ENCODE measurements at places on chromosomes 7 and 10.

DNA sequence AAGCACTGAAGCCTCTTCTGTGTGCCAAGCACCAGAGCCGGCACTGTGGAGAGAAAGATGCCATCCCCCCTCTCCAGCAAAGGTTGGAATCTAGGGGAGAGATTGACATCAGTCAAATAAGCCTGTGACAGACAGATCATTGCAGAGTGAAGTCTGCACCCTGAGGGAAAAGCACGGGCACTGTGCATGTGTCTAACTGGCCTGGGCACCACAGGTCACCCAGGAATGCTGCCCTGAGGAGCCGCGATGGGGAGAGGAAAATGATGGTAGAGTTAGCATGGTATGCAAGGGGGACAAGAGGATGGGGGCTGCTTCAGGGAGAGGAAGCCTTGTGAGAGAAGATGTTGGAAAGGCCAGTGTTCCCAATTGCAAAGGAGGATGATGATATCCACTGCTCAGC is 261.0 kb downstream of the GRID1 start:
- no peak for DNase-seq

GRCh38 chr7:30070052-30070451 is 41.8 kb downstream of the PLEKHA8 start:
- DNase-seq: no peak

GRCh38 chr7:23532490-23533237 is 883 bp upstream of the TRA2A start:
- no peak for DNase-seq

GRCh38 chr7:12730523-12730922 is 43.1 kb downstream of the ARL4A start:
- DNase-seq: no peak

DNA sequence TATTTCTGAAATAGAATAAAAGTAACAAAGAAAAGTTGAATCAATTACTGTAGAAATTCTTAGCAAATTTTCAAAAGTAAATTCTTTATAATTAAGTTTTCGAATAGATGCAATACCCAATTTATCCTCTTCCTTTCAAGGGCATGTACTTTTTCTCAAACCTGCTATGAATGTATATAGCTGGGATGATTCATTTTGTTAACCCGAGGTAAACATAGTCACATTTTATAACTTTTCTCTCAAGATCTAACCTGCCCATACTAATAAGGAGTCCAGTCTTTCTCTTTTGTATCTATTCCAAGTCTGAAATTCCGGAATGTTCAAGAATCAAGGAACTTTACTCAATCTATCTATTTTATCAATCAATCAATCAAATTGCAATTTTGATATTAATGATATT is 1072.9 kb downstream of the REEP3 start:
- DNase-seq: no peak

DNA sequence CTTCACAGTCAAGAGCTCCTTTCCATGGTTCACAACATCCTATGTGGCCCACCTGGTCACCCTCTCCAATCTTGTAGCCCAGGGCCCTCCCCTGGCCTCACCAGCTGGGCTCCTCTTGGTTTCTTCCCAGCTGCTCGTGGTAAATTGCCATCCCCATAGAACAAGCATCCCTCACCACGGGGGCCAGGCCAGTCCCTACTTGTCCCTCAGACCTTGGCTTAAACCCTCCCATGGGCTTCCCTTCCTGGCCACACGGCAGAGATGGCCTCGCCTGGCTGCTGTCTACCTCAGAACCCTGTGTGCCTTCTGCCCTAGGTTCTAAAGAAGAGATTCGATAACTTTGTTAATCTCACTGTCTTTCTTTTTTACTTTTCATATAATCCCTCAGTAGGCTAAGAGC is 153.3 kb upstream of the TCERG1L start:
- DNase-seq: no peak

DNA sequence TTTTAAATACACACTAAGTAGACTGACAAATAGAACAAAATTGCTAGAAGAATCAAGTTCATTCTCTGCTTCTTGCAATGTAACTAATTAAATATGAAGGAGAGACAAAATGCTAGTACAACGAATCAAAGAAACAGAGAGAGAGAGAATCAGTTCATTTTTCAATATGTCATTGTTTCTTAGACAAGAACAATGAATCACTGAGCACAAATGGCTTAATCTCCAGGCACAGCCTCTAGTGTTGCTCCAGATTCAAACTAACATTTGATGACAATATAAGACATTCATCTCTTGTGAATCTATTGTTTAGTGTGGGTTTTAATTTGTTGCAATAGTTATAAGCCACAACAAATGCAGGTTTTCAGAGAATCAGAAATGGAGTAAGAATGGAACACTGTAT is 357.4 kb upstream of the TMEM229A start:
- DNase-seq: no peak

GRCh38 chr7:104327534-104327933 is 869 bp upstream of the LHFPL3 start:
- DNase-seq: no peak

DNA sequence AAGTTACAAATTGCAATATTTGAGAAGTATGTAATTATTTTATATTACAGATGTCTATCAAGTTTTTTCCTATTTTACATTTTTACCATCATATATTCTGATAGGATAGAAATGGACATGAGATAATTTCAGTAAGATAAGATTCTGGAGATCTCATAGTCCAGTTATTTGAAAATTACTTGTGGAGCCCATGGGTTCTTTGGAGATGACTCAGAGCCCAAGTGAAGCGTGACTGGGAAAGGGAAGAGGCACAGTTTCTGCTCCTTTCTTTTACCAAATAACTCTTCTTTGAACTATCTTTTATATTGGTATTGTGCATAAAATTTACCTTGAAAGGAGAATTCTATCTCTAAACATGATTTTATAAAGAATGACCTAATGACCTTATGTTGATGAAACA is 2.4 kb downstream of the CD36 start:
- DNase-seq: no peak

- no peak for DNase-seq
Observed at GRCh38 chr7:151752816-151753595, 123.9 kb downstream of the PRKAG2 start.

GRCh38 chr10:60203993-60204618 is 185.6 kb downstream of the ANK3 start:
- peak; percentile 21 for DNase-seq

- DNase-seq: no peak
Observed at GRCh38 chr10:51405580-51406351, 293.6 kb downstream of the CSTF2T start.

DNA sequence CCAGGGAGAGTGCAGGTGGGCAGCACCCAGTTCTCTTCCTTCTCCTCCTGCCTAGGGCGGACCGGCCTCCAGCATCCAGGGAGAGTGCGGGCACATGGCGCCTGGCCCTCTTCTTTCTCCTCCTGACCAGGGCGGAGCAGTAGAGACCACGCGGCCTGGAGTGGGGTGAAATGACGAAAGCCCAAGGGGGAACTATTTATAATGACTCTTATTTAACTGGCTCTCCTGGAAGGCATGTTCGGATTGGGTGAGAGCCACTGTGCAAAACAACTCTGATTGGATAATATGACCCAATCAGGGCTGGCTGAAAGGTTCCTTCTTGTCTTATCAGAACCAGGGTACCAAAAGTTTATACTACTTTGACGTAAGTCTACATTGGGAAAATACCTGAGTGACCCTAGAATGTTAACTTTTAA is 63.1 kb downstream of the ZNF37A start:
- no peak for DNase-seq

- no peak for DNase-seq
Observed at GRCh38 chr7:47034180-47034579, 547.7 kb downstream of the TNS3 start.

DNA sequence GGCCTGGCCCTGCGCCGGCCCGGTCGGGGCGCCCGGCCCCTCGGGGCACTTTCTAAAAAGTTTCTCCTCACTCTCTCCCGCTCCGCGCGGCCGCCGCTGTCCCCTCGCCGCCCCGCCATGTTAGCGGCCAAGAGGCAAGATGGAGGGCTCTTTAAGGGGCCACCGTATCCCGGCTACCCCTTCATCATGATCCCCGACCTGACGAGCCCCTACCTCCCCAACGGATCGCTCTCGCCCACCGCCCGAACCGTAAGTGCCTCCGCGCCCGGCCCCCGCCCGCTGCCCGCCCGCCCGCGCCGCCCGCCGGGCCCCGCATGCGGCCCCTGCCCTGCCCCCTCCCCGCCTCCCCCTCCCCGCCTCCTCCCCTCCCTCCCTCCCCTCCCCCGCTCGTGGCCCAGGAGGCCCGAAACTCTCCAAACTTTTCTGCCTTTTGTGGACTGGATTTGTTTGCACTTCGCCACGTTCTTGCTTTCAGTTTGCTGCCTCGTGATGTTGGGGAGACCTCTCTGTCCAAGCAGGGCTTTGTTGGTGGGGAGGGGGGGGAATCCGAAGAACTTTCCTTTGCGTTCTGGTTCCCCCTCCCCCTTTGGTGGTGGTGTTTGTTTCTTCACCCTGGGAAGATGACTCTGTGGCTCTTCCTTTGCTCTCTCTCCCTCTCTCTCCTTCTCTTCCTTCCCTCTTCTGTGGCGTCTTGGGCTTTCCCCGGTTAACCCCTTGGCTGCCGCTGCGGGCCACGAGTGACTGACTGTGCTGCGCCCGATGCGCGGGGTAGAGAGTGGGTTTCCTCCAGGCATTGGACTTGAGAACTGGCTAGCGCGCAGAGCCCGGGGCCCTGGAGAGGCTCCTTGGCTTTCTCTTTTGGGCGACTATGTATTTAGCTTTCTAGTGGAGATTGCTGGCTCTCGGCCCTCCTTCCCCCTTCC is 1.6 kb downstream of the TCF7L2 start:
- peak; percentile 58 for DNase-seq

GRCh38 chr7:86768967-86769760 is 125.5 kb downstream of the GRM3 start:
- DNase-seq: no peak

- DNase-seq: no peak
Observed at GRCh38 chr7:108985037-108985436, 415.4 kb downstream of the DNAJB9 start.

GRCh38 chr10:92809840-92810239 is 38.5 kb upstream of the EXOC6 start:
- DNase-seq: no peak

DNA sequence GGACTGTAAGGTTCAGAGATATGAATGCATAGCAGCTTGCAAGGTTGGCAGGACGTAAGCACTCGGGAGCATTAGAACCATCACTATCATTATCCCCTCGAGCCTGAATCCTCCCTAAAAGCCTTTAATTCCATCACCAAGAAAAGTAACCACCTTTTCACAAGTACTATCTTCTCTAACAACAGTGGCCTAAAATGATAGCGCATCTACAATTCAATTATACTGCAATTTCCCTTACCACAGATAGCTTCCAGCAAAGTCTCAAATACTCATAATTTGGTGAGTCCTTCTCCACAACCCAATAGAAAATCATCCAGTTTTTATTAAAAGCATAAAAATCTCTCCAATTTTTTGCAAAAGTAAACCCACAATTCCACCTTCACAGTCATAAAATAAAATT is 42.0 kb downstream of the COL1A2 start:
- no peak for DNase-seq

GRCh38 chr10:72234560-72235095 is 18.6 kb upstream of the ASCC1 start:
- DNase-seq: no peak

DNA sequence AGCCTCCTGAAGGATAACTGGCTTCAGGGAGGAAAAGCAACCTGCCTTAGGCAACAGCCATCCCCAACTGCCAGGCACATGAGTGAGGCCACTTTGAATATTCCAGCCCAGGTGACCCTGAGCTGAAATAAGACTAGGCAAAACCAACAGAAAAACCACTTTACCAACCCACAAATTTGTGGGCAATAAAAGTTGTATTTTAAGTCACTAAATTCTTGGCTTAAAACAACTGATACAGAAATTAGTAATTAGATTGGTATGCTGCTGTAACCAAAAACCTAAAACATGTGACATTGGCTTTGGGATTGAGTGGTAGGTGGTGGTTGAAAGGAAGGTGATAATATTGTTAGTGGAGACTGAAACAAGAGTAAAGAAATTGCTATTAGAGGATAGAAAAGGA is 39.9 kb downstream of the ABCB4 start:
- DNase-seq: no peak

GRCh38 chr7:42144604-42145003 is 92.4 kb downstream of the GLI3 start:
- DNase-seq: no peak

DNA sequence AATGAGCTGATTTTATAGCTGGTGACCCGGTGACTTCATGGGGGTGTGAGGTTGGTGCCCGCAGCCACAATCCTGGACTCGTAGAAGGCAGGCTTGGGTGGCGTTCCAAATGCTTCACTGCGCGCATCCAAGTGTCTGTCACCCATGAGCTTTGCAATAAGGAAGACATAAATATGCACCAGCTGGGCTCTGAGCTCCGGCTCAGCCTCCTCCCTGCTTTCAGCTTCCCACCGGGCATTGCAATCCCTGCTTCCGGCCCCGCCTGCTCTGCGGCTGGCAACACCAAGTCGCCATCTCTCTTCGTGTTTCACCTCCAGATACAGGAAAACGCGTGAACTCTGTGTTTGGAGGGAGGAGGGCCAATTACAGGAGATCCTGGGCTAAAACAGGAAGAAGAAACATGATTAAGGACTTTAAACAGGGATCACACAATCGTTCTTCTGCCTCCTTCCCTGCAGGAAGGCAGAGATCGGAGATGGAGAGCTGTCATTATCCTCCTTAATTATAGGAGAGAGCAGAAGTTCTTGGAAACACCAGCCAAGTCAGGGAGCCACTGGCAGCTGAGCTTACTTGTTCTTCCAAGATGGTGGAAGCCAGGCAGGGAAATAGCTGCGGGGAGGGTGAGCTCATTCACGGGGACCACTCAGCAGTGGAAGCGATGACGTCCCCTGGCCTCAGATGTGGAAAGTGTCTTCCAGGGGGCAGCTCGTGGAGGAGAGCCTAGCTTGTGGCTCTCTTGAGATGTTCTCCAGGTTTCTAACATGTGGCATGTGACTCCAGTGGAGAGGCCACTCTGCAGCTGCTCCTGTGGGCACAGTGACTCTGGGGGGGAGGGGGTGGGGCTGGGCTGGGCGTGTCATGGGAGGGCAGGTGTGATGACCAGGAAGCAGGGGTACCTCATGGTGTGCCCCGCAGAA is 134.9 kb downstream of the CAMK1D start:
- DNase-seq: no peak

DNA sequence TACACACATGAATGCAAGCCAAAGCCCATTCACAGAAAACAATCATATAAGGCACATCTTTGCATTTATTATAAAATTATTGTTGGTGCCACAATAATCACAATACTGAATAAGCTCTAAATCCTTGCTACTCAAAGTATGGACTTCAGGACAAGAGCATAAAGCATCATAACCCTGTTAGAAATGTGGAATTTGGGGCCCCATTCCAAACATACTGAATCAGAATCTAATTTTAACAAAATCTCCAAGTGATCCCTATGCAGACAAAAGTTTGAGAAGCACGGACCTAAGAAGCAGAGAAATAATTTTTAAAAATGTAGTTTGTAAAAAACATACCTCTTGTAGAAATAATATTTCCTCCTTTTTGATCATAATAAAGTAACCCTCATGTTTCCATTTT is 199.2 kb downstream of the IMMP2L start:
- no peak for DNase-seq

DNA sequence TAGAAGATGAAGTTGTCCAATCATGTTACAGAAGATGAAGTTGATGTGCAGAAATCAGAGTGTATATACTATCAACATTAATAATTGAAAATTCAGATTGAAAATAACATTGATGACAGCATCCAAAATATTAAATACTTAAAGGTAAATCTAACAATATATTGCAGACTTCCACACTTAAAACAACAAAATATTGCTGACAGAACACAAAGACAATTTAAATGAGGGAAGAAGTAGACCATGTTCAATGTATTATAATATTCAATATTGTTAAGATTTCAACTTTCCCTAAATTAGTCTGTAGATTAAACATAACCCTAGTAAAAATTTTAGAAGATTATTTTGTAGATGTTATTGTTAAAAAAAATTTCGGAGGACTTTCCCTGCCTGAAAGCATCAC is 151.9 kb downstream of the PON1 start:
- DNase-seq: no peak
